ENCODE measurements at places on chromosomes 6 and 20.

GRCh38 chr6:166598441-166599138, 12.1 kb upstream of the RAMACL start:
- DNase-seq: peak; percentile 91

GRCh38 chr6:34549804-34550202, 6.3 kb downstream of the SPDEF start:
- DNase-seq: no peak

DNA sequence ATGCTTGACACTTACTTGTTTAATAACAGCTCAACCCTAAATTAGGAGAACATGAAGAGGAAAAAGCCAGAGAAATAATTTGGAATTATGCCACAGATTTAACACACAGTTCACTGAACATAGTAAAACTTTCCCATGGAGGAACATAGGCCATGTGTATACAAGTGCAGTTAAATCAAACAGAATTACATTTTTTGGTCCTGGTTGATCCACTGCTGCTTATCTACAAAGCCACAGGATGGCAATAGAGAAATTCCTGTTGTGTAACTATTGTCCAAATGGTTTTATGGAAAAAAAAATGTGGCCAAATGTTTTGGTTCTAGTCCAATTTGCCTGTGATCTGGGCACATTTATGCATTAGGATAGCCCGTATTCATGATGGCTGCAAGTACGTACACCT, 136.8 kb downstream of the ALDH8A1 start:
- peak; percentile 26 for DNase-seq

- DNase-seq: no peak
Observed at GRCh38 chr6:139030228-139030963, 1.9 kb downstream of the ABRACL start.

GRCh38 chr6:12007887-12008286, 4.2 kb upstream of the HIVEP1 start:
- no peak for DNase-seq

DNA sequence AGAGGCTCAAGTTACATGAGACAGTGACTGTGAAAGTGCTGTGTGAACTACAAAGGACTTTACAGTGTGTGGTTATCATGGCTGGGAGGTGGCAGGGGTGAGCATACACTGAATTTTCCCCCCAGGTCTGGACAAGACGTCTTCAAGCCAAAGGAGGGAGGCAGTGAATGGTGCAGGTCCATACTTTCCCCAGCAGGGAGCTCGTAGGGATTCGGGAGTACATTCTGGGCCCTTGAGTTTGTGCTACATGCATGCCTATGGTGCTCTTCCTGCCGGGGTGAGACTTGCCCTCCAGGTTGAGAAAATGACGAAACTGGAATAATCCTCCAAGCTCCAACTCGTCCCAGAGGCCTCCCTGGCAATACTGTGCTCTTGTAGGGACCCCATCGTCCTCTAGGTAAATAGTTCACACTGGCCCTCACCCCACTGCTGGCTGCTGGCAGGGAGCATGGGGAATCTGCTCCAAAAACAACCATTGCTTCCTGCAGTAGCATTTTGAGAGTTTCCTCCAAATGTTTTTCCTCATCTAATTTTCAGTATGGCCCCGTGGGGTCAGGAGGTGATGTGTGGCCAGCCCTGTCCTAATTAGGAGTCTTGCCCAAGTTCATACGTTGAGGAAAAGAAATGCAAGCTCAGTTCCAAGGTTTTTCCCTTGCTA, 57.6 kb downstream of the ZNF831 start:
- DNase-seq: peak; percentile 10

DNA sequence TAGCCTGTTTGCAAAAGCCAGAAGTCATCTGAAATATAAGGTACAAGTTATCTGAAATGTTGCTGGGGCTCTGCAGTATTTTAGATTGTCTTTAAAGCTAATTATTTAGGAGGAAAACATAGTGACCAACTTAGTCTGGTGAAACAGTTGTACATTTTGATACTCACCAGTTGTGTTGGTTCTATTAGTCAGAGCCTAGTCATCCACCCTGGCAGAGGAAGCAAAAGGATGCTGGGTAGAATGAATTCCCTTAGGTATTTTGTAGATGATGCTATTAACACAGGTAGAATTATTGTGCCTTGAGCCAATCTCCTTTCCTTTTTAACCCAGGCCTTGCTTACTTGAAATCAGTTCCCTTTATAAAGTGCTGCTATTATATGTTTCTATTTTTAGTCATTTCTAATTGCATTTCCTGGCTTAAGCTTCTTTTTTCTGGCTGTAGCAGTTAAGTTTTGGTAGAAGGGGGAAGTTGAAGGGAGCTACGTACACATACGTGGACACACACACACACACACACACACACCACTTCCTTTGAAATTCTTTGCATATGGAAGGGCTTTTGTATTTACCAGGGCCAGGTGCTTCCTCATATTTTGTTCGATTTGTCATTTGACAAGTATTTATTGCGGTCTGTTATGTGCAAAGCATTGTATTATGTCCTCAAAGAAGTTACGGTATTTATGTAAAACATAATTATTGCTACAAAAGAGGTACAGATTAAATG, 82.4 kb downstream of the RTN4IP1 start:
- DNase-seq: peak; percentile 86

DNA sequence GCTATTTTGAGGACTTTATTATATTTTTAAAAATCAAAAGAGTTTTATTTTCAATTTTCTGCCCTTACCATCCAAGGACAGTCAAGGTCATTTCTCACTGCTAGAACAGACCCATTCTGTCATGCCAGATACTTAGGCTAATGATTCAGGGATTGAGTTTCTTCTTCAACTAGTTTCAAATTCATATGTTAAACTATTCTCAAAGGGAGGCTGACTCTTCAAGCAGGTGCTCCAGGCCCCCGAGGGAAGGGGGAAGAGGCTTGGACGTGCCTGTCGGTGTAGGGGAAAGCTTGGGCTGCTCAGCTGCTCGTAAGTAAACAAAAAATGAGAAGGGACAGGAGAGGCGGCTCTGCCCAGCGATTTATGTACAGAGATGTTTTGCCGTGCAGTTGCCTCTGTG, 69.4 kb upstream of the MYLIP start:
- no peak for DNase-seq

GRCh38 chr6:119542037-119542436, 192.5 kb upstream of the MAN1A1 start:
- no peak for DNase-seq

DNA sequence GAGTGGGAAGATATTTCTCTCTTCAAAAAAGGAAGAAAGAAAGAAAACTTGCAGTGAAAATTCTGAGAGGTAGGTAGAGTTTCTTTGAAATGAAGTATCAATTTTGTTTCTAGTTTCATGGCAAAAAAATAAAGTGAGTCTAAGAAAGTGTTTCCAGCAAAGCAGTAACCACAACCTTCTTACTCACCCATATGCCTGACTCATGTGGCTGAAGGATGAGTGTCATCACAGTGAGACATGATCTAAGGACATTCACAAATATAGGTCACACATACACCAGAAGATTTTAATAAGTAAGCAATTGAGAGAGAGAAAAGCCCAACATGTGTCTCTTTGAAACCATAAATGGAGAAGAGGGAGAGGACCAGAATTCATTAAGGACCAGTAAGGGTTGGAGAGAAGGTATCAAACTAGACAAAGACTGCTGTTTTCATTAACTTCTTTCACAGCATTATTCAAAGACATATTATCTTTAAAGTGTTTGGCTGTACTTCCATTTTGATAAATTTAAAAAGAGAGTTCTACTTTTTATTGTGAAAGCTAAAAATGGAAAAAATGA, 169.5 kb downstream of the FRK start:
- peak; percentile 79 for DNase-seq

- peak; percentile 39 for DNase-seq
Observed at GRCh38 chr20:20593447-20594170, 118.8 kb downstream of the RALGAPA2 start.

GRCh38 chr6:128099571-128100197, 198.8 kb upstream of the THEMIS start:
- no peak for DNase-seq

DNA sequence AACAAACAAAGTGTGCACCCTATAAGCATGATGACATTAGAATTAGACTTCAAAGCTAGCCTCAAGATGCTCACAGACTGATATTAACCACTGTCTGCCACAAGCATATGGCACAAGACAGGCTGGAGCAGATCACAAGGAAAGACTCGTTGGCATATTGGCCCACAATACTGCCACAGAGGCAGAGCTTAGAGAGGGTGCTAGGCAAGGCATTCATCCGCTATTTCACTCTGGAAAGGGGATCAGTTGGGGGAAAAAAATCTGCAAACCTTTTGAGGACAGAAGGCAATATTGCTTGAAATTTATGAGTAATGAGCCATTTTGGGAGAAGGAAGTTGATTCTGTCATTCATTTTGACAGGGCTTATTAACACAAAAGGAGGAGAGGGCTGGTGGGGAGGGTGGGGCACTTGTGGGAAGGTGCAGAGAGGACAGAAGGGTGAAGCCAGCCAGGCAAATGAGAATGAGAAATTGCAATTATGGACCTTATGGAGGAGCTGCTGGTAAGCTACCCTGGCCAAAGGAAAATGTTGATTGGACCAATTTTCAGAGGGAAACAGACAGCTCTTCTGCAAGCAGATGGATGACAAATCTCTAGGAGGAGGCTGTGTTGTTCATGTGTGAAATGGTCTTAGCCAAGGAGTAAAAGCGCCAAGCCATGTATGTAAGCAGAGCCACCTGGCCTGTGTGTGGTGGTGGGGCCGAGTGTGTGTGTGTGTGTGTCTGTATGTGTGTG, 187.7 kb downstream of the GMPR start:
- no peak for DNase-seq

- DNase-seq: no peak
Observed at GRCh38 chr6:117384659-117385058, 41.1 kb downstream of the ROS1 start.

- DNase-seq: no peak
Observed at GRCh38 chr6:147755999-147756398, 247.5 kb downstream of the SAMD5 start.

- no peak for DNase-seq
Observed at GRCh38 chr6:94130478-94130877, 711.1 kb upstream of the EPHA7 start.

Data from fibroblast of skin of right quadriceps (primary cell).